ENCODE measurements at places on chromosomes 5 and 9.

DNA sequence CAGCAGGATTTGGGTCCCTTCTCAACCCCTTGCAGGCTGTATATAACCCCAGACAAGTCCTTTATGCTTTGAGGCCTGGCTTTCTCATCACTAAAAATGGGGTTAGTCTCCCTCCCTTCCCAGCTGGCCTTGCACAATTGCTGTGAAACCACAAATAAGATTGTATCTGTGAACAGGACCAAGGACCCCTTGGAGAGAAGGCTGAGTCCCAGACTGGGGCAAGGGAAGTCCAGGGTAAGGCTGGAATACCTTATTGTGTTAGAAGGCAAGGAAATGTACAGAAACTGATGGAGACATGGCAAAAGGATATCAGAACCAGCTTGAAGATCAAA, 11.4 kb downstream of the MACROH2A1 start:
- DNase-seq = no peak

DNA sequence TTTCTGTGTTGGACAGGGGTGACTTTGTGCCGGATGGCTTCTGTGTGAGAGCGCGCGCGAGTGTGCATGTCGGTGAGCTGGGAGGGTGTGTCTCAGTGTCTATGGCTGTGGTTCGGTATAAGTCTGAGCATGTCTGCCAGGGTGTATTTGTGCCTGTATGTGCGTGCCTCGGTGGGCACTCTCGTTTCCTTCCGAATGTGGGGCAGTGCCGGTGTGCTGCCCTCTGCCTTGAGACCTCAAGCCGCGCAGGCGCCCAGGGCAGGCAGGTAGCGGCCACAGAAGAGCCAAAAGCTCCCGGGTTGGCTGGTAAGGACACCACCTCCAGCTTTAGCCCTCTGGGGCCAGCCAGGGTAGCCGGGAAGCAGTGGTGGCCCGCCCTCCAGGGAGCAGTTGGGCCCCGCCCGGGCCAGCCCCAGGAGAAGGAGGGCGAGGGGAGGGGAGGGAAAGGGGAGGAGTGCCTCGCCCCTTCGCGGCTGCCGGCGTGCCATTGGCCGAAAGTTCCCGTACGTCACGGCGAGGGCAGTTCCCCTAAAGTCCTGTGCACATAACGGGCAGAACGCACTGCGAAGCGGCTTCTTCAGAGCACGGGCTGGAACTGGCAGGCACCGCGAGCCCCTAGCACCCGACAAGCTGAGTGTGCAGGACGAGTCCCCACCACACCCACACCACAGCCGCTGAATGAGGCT, at the start of gene ADRB2:
Gene ADRB2, plus strand, starts transcription at position 559 of the 686 bp plus-strand sequence. CDS start 221 bp downstream, outside the sequence.
- peak; percentile 73 for DNase-seq

DNA sequence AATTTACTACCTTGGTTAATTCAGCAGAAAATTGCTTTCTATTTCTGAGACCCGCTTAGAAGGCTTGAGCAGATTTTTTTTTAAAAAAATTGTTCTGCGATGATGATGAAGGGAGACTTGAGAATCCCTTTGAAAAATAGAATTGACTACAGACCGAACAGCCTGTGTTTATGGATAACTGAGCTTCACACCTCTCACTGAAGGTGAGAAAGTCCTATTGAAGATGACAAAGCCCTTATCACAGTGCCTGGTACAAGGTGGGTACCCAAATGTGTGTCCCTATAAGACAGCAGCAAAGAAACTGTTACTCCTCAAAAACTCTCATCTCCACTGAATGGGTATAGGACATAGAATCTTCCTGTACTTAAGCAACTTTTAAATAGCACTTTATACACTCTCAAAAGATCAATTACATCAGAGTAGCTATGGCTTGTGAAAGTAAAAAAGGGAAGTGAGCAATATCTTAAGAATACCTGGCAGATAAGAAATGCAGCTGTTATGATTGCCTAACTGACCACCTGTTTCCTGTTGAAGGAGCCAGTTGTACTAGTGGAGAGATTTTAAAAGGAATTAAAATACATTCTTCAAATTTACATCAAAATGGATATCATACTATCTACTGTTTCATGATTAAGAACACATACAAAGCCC, 419.7 kb downstream of the CHSY3 start:
- no peak for DNase-seq

GRCh38 chr9:38008168-38009034, 60.6 kb downstream of the SHB start:
- DNase-seq = no peak
